IPS-NIHi11 (cell line): ENCODE measurements at places on chromosomes 1 and 21.

- no peak for DNase-seq
Observed at GRCh38 chr1:235720544-235720943, 71.0 kb upstream of the GNG4 start.

GRCh38 chr1:200139661-200140250, 112.2 kb downstream of the NR5A2 start:
- DNase-seq, result peak; percentile 68

GRCh38 chr1:33608825-33609400, 136.5 kb downstream of the ZSCAN20 start:
- no peak for DNase-seq

- no peak for DNase-seq
Observed at GRCh38 chr1:78726686-78727085, 77.1 kb downstream of the IFI44 start.

GRCh38 chr1:157562515-157562914, 10.2 kb upstream of the FCRL5 start:
- no peak for DNase-seq

GRCh38 chr1:151189637-151190445, at the start of gene VPS72:
Gene VPS72 (minus strand): TSS chr1:151190197. CDS start chr1:151190121, 76 bp downstream.
- DNase-seq, result peak; percentile 92

DNA sequence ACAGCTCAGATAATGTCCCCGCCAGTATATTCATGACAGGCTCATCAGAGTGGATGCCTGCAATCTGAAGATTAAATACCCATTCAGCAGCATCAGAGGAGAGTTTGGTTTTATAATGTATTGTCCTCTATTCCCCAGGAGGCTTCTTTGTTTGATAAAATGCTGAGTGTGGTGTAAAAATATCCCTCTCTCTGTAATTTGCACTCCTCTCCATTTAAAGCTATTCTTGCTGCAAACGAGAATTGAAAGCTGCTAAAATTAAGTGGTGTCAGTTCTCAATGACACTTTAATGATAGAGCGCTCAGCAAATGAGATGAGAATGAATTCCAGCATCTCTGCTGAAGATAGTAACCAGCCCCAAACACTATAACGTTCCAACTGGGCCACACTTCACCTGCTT, 205.7 kb upstream of the RRP15 start:
- DNase-seq, result no peak

GRCh38 chr1:158055854-158056253, 62.4 kb downstream of the KIRREL1 start:
- DNase-seq, result no peak

DNA sequence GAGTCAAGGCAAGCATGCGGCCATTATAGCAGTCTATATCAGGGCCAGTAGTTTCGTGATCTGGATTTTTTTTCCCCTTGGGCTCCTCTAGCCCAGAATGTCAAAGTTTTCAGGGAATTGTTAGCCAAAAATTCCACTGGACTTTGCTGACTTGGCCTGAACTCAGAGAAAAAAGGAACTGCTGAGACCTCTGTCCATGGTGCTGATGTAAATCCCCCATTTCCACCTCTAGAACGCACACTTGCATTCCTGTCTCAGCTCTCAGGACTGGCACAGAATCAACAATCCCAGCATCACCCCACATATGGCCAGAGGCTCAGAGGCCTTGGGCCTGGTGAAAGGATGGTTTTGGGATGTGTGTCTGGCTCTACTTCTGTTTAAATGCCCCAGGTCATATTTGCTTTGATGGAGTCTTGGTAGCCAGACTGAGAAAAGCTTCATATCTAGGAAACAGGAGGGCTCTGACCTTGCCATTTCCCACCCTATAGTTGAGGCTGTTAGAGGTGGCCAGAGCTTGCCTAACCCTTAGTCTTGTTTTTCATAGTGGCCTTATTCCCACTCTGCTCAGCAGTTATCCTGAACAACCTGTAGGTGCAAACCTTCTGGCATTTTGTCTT, 16.9 kb upstream of the EFCAB14 start:
- DNase-seq, result peak; percentile 72
